ENCODE measurements at places on chromosomes 2 and 18.

DNA sequence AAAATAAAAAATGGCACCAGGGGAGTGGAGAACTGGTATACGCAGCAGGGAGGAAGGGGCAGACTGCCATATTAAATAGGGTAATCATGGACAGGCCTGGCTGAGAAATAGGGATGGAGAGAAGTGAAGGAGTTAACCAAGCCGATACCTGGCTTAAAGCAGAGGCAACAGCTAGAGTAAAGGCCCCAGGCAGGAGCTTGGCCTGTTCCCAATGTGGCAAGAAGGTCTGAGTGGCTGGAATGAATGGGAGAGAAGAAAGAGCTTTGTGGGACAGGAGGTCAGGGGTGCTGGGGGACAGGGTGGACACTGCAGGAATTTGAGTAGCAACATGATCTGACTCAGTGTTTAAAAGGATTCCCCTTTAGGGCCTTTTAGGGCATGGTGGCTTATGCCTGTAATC lies 15.9 kb upstream of the AGFG1 start:
- DNase-seq, result no peak

- DNase-seq, result no peak
These were observed 359.2 kb downstream of the GALR1 start for GRCh38 chr18:77608807-77609206.

DNA sequence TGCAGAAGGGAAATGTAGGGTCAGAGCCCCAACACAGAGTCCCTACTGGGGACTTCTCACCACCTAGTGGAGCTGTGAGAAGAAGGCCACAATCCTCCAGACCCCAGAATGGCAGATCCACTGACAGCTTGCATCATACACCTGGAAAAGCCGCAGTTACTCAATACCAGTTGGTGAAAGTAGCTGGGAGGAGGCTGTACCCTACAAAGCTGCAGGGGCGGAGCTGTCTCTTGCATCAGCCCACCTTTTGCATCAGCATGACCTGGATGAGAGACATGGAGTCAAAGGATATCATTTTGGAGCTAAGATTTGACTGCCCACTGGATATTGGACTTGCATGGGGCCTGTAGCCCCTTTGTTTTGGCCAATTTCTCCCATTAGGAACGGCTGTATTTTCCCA lies 237.3 kb downstream of the CALCRL start:
- DNase-seq, result no peak

DNA sequence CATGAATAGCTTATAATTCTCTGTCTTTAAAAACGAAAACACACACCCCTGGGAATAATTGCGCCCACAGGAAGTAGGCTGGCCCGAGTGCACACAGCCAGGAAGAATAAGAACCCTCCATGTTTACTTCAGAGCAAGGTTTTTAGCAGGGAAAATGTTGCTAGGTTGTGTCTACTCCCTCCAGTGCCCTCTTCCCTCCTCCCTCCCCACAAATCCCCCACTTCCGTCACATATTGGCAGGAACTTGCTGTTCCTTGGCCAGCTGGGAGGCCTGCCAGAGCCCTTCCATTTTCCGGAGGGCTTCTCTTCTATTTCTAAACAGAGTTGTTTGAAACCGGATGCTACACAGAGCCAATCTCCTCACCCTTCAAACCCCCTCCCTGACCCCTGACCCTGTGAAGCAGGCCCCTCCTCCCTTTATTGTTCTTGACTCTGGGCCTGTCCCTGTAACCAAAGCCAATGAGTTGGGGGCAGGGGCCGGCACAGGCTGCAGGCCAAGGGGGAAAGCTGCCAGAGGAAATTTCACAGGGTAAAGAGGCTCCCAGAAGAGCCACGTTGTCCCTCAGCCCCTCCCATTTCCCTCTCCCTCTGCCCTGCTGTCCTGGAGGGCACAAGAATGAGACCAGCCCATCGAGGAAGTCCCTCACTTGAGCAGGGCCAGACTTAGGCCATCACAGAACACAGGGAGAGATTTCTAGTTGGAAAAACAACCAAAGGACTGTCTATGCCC lies 49.8 kb upstream of the LGALSL start:
- peak; percentile 84 for DNase-seq

GRCh38 chr18:56109757-56110156 lies 521.8 kb upstream of the TCF4 start:
- no peak for DNase-seq

- no peak for DNase-seq
These were observed 5.7 kb downstream of the ITGB6 start for GRCh38 chr2:160194351-160194750.

- peak; percentile 76 for DNase-seq
These were observed 79.1 kb upstream of the DLX2 start for GRCh38 chr2:172181840-172182239.

DNA sequence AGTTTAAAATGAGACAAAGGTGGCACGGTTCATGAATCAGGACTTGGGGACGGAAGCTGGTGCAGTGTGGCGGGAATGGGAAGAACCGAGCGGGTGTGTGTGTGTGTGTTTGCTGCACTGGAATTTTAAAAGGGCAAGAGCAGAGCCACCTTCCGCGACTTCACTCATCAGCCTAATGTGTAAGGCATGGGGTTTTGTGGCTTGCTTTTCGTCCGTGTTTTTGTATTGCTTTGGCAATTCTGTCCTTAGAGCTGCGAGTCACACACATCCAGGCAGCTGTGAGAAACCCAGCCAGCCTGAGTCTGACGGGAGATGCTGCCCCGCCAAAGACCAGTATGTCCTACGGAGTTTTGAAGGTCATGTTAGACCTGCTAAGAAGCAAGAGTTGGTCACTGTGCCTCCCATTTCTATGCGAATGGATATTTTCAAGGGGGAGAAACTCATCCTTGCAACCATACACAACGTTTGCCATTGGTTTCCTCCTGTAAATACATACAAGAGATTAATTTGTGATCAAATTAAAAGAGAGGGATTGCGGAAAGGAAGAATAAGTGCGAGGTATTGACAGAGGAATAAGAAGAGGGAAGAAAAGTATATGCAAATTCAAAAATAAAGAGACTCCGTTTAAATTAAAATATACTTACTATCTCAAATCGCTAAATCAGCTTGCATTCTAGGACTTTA lies 665 bp upstream of the CACNB4 start:
- peak; percentile 10 for DNase-seq

- DNase-seq, result no peak
These were observed 14.7 kb downstream of the SULT6B1 start for GRCh38 chr2:37173741-37174140.

DNA sequence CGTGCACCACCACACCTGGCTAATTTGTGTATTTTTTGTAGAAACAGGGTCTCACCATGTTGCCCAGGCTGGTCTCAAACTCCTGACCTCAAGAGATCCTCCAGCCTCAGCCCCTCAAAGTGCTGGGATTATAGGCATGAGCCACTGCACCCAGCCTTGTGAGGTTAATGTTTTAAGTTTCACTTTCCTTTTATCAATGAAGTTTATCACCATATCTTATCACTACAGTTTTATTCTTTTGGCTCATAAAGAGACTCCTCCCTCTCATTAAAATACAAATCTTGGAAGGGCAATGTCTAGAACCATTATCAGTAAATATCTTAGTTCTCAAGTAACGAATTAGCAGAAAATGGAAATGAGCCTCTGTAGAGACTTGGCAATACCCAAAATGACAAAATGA lies 173.8 kb downstream of the BCL11A start:
- no peak for DNase-seq
